ENCODE measurements at places on chromosomes 11 and 22.
A peak's percentile ranks its signal among the peaks of the same experiment; 100 is the strongest.

DNA sequence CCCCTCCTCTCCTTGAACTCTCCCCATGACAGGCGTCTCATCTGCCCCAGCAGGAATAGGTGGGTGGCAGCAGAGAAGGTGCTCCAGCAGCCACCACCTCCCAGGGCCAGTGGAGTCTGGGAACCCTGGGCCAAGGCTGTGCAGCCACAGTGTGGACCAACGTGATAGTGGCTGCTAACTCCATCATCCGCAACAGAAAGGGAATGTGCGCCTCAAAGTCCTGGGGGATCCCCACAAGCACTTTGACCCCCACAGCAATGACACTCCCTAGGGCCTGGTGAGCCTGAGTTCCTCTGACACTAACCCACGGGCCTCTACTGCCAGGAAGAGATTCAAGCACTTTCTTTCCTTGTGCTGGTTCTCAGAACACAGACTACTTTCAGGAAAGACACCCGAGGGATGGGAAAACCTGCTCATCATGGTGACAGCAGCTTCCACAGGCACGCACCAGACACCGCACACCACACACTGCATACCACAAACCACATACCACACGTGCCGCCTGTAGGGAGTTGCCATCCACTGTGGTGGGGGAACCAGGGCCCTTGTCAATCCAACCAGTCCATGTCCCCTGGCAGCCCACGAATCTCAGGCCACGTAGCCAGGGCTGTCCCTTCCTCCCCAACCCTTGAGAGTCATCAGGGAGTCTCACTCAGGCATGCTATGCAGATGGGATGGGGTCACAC, 3.4 kb upstream of the SLC25A1 start:
- DNase-seq: no peak

DNA sequence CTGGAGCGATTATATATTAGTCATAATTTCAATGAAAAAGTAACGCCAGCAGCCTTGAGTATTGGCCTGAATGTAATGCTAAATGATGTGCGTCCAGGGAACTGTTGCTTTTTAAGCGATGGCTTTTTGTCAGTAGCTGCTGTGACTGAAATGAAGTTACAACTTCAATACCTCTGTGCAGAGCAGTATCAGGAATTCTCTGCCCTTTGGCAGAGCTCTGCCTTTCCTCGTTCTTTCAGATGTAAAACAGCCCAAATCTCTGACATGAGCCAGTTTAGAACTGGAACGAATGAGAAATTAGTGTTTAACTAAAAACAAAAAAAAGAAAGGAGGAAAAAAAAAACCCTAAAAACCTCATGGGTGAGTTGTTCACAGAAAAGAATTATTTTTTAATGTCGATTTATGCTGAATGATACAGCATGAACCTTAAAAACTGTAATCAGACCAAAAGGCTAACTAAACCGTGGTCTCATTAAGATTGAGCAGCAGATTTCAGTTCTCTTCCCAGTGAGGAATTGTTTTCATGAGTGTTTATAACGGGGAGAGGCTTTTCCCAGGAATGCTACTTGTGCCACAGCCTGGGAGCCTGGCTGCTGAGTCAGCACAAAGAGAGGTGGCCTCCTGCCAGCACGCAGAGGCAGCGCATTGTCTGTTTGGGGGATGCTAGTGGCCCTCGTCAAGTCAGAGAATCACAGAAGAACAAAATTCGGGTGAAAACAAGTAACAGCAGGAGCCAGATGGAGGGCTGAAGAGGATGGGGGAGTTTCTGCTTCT, 146.2 kb upstream of the RASSF10 start:
- no peak for DNase-seq

GRCh38 chr11:29022676-29023075, 914.5 kb downstream of the METTL15 start:
- DNase-seq: no peak

DNA sequence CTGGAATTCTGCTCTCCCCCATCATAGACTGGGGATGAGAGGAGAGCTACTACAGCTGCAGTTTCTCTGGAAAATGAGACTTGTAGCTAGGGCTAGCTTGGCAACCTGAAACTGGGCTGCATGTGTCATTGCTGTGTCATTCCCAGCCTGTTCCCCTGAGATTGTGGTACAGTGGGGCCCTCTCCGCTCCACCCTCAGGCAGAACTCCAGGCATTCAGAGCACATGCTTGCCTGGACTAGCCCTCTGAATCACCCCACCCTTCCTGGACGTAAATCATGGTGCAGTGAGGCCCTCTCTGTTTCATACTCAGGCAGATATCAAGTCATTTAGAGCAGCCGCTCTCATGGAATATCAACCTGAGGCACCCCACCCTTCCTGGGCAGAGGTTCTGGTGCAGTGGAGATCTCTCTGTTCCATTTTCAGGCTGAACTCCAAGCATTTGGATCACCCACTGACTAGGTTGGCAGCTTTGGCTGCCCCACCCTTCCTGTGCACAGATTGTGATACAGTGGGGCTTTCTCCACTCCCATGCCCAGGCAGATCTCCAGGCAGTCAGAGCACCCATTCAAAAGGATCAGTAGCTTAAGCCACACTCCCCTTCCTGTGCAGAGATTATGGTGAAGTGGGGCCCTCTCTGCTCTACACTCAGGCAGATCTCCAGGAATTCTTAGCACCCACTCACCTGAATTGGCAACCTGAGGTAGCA, 274.4 kb downstream of the C11orf87 start:
- no peak for DNase-seq

GRCh38 chr22:26985931-26986782, 328.8 kb downstream of the MIAT start:
- DNase-seq: no peak

DNA sequence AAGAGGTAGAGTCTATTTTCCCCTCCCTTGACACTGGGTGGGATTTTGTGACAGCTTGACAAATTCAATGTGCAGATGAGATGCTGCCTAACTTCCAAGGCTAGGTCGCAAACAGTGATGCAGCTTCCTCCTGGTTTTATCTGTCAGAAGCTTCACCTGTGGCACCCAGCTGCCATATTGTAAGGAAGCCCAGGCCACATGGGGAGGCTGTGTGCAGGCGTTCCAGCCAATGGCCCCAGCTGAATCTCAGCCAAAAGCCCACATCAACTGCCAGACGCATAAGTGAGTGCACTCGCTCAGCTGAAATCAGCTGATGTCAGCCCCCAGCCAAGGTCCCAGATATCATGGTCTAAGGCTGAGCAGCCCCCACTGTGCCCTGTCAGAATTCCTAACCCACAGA, 24.8 kb upstream of the LINC01488 start:
- no peak for DNase-seq

- no peak for DNase-seq
Observed at GRCh38 chr11:14971865-14972580, at the start of gene CALCA. Gene CALCA, minus strand, starts transcription at chr11:14972351. Its CDS starts 1,159 bp downstream, at chr11:14971192.

GRCh38 chr22:23144932-23145877, at the start of gene RAB36:
Gene RAB36, plus strand, starts transcription at chr22:23145477. Its CDS starts 1,140 bp downstream, at chr22:23146617.
- DNase-seq: peak; percentile 97
